GM20000 (cell line): ENCODE measurements at places on chromosomes 5 and 9.

DNA sequence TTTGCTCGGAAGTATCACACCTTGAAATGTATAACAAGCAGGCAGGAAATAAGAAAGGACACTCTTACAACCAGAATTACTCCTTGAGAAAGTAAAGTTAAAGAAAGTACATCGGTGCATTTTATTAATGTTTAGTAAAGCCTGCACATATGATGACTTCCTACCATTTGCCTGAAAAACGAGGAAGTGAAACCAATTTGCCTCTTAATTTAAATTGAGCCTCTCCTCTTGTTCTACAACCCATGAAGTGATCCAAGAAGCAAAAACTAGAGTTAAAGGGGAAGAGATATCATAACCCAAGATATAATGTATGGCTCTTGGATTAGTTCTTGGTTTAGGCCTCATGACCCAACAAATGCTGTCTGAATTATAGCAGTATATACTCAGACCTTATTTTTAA is 95.6 kb downstream of the GNAQ start:
- no peak for DNase-seq

GRCh38 chr9:122387536-122387935 is 16.7 kb downstream of the PTGS1 start:
- DNase-seq, result no peak

GRCh38 chr5:171848006-171848405 is 62.4 kb downstream of the SMIM23 start:
- no peak for DNase-seq

DNA sequence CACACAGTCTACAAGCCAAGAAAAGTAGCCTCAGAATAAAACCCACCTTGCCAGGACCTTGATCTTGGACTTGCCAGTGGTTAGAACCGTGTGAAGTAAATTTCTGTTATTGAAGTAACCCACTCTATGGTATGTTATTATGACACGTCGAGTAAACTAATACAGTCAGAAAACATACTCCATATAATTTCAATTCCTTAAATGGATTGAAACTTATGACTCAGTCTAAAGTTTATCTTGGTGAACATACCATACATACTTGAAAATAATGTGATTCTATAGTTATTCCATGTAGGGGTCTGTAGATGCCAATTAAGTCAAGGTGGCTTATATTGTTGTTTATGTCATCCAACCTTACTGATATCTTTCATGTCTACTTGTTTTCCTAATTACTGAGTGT is 950.7 kb downstream of the TLE4 start:
- DNase-seq, result no peak

DNA sequence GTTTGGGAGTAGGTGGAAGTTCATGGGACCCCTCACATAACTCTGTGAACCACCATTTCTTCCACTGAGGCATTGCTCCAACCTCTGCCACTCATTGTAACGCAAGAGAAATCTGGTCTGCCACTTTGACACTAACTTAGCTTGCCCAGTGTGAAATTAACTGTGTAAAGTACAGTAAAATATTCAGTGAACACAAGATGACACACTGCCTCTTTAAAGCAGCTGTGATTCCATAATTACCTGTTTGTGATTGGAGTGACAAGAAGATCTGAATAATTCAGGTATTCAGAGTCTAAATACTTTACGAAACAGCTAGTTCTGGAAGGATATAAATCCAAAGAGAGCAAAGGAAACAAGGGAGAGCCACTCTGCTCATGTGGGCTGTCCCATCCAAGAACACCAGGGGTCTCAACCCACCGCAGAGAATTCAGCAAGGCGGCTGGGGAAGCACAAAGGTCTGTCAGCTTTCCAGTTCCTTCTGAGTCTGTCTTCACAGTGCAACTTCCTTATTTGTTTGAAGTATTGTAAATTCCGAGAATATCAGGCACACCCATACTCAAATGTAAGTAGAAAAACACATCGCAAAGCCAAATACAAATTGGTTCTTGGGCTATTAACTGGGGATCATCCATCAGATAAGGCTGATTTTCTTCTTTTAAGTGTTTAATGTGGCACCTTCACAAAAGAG is 86.9 kb downstream of the GNAQ start:
- DNase-seq, result no peak

- peak; percentile 48 for DNase-seq
Measured at GRCh38 chr9:131776473-131776872, 36.6 kb upstream of the RAPGEF1 start.
